NCI-H187 treated with DMSO at 0.1 percent for 48 hours (cell line): ENCODE measurements at places on chromosomes 3 and 15.

DNA sequence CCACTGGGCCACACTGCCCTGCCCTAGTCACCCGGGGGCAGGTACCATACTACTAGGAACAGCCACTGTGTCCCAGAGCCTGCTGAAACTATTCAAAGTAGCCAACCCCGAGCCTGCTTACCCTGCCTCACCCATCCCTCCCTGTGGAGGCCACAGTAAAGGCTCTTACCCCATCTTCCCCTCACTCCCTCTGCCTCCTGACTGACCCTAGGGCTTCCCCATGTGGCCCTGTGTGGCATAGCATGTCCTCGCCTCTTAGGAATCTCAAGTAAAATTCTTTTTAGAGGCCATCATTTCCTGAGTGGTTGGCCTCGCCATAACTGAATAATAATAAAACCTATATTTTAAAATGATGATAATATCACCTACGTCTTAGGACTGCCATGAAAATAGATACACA is 112.2 kb upstream of the SLC6A11 start:
- no peak for DNase-seq

DNA sequence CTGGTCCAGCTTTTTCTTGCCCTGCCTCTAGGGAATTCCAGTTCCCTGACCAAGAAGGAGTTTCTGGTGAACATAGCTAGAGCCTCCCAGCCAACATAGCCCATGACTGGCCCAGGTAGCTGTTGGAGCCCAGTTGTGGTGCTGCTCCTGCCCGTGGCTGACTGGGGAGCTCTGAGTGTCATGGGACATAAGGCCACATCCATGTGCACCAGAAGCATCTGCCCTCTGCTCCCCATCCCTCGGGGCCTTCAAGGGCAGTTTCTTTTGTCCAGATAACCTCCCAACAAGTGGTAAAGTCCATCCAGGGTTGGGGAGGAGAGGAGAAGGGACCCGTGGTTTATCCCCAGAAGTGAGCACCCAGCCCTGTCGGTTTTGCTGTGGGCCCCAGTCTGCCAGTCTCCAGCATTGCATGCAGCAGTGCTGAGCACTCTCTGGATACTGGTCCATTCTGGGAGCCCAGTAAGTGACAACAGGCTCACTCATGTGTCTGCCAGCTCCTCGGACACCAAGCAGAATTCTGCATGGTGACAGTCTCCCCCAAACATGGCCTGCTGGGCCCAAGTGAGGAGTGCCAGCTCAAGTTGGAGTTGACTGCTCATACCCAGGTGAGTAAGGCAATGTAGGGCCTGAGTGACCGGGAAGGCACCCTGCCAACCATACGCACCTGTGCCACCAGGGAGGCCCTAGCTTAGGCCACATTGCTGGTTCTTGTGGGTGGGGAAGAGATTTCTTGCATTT is 28.8 kb downstream of the ACAA1 start:
- no peak for DNase-seq

DNA sequence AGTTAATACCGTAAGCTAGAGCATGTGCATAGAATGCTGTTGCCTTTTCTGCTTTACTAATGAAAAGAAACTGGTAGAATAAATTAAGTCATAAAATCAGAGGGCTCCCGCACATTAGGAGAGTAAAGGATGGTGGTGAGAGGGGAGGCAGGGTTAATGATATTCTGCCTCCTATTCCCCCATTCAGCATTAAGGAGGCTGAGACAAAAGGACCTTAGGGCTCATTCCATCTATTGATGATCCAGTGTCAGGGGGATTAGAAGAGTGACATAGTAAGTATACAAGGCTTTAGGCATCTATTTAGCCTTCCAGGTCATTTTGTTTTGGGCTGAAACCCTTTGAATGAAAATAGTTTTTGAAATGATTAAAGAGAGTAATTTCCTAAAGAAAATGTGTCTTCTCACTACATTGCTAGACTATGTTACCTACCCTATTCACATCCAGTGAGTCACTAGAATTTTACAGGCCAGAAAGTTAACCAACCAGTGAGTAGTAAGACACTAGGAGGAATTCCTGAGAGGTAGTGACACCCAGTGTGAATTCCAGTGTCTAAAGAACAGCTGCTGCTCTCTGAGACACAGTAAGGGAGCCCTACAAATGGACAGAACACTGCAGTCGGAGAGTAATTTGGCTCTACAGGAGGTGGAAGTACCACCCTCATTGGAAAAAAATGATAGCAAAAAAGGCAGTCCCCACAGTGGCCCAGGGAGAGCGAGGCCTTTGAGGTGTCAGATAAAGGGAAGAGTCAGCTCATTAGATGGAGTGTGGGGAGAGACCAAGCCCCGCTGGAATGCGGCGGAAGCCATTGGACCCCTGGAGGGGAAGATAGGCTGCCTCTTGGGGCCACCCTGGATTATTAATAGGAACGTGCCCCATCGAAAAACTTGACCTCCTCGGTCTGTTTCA is 67.6 kb downstream of the TUSC7 start:
- DNase-seq, result no peak

DNA sequence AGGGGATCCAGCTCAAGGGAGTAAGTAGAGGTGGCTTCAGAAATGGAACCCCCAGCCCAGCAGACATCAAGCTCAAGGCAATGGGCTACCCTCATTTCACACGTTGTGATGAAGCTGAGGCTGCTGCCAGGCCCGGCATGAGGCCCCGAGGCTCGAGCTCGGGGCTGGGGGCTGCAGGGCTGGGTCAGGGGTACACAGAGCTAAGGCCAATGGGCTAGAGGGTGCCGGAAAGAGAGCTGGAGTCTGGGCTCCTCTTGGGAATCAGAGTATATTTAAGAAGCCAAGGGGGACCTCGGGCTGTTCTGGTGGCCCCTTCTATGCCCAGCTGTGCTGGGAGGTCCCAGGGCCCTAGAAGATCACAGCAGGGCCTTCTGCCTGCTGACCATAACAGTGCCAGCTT is 7.4 kb downstream of the PRSS50 start:
- no peak for DNase-seq

DNA sequence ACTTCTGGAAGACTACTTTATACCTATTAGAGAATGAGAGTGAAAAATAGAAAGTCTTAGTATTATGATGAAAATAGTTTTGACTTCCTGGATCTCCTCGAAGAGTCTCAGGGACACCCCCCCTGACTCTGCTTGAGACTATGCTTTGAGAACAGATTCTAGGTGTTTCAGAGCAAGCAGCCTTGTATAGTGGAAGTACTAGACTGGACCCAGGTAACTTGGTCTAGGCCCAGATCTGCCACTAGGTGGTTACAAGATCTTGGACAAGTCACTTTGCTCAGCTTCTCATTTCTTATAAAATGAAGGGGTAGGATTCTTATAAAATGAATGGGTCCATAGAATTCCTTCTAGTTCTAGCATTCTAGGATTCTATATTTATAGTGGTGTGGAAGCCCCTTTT is 9.1 kb downstream of the ABHD5 start:
- DNase-seq, result no peak

GRCh38 chr3:155079746-155080487 is at the start of gene MME:
TSS of gene MME (plus strand) at chr3:155080319. CDS start at chr3:155084168, 3,849 bp downstream.
- DNase-seq, result no peak

DNA sequence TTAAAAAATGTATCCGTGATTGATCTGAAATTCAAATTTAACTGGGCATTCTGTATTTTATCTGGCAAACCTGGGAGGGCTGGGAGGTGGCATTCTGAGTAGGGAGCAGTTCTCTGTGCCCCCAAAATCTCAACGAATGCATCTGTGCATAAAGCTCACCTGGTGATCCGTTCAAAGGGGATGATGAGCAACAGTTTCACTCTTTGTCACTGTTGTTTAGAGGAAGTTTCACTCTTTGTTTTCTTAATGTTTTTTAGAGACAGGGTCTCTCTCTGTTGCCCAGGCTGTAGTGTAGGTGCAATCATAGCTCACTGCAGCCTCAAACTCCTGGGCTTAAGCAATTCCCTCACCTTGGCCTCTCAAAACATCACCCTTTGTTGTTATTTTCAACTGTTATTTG is 186.7 kb downstream of the SSR3 start:
- no peak for DNase-seq

DNA sequence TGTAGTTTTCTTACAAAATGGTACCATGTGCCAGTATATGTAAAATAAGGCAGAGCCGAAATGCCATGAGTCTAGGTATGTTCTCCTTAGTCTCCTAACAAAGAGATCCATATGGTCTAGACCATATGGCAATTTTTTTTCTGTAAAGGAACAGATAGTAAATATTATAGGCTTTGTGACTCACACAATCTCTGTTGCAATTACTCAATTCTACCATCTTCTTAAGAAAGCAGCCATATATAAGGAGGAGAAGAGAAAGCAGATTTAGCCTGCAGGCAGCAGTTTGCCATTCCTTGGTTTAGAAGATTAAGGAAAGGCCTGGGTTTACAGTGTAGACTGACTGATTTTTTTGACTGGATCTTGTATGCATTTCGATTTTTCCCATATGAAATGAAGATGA is 16.3 kb upstream of the BBX start:
- DNase-seq, result no peak

DNA sequence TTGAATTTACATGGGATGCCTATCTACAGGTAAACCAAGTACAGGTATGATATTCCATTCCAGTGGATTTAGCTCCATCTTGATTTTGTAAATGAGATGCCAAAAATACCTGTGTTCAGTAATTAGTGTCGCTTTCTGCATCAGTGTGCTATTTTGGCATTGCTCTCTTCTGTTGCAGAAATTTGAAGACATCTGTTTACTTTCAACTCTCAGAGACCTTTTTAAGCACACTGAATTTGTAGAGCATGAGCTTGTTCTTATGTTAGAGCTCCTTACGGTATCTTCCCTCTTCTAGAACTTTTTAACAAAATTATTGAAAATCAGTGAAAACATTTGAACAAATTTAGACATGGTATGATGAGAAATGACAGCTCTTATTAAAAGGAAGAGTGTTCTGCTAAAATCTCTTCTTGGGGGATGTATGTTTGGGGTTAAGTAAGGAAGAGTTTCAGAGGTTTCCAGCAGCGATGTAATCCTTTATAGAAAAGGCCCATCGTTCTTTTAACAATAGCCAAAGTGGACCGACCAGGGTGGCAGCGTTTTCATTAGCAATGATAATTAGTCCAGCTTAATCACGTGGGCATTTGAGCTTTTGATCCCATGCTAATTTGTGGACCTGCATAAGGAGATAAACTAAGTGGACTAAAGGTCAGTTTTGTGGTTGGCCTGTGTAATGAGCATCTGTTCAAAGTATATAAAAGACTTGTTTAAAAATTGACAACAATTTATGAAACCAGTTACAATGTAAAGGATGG is 385.4 kb downstream of the PTPRG start:
- no peak for DNase-seq

DNA sequence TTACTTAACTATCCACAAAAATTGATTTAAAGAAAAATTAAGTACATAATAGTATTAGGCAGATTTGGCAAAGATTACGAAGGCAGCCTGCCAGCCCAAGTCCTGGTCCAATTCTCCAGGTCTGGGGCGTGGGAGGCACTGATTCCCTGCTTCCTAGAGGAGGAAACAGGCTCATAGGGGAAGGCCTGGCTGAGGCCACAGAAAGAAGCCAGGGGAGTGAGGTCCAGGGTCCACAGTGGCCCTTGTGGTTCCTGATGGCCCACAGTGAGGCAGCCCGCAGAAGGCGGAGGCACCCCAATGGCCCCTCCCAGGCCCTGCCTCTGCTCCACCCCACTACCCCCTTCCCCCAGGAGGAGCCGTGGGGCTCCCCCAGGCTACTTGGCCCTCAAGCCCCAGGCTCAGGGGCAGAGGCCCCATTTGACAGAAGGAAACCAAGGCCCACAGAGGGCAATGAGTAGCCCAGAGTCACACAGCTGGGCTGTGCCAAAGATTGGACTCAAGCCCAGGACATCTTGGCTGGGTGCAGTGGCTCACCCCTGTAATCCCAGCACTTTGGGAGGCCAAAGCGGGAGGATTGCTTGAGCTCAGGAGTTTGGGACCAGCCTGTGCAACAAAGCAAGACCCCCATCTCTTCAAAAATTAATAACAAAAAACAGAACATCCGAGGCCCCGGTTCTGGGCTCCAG is 21.0 kb downstream of the H1-8 start:
- no peak for DNase-seq

- no peak for DNase-seq
Measured at GRCh38 chr3:61894988-61895935, 333.9 kb downstream of the PTPRG start.

DNA sequence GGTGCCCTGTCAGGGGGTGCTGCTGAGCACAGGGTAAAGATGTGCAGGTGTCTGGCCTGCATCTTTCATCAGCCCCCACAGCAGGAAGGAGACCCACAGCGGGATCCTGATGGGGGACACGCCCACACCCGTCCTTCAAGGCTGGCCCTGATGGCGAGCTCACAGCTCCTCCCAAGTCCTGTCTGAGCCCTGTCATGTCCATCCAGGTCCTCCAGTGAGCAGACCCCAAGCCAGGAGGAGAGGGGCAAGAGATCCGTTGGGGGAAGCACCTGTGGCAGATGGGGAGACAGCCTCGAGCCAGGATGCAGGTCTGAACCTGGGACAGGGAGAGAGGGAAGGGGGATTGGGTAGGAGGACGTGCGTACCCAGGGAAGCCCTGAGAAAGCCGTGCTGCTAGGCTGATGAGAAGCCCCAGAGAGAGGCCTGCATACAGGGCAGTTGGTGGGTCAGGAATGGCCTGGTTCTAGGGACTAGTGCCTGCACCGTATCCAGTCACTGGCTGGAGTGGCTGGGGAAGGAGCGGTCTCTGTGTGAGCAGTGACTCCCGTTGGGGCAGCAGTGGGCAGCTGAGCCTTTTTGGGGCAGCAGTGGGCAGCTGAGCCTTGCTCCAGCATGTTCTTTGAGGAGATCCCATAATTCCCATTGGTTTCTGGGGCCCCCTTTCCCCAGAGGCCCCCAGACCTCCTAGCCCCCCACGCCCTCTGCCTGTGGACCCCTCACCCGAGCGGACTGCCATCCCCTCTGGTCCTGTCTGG is 133.3 kb upstream of the MEF2A start:
- DNase-seq, result no peak

DNA sequence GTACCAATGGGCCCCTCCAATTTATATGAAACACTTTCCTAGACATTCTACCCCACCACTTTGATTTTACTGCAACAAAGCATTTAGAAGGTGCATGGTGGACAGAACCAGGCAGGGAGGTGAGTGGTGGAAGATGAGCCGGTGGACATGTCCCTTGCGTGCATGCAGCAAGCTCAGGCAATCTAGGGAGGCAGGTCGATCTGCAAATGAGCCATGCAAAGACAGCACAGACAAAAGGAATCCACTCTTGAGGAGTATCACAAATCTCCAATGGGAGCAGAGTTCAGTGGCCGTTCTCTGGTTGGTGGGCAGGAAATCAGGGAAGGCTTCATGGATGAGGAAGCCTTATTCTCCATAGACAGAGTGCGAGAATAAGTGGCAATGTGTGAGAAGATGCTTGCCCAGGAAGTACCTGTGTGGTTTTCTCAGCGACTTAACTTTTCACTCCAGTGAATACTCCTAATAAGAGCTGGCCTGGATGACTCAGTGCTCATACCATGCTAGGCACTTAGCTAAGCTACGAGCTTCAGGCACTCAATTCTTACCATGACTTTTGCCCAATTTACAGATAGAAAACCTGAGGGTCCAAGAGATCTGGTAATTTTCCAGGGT is 152.5 kb downstream of the FOXP1 start:
- peak; percentile 24 for DNase-seq

- DNase-seq, result no peak
Measured at GRCh38 chr3:133490468-133491351, 82.8 kb upstream of the CDV3 start.
